ENCODE measurements at places on chromosomes 12 and 14. TPM values are rescaled to one million over a fixed set of nuclear protein-coding genes. Genes with fewer than 3 reads are reported as not detected.

DNA sequence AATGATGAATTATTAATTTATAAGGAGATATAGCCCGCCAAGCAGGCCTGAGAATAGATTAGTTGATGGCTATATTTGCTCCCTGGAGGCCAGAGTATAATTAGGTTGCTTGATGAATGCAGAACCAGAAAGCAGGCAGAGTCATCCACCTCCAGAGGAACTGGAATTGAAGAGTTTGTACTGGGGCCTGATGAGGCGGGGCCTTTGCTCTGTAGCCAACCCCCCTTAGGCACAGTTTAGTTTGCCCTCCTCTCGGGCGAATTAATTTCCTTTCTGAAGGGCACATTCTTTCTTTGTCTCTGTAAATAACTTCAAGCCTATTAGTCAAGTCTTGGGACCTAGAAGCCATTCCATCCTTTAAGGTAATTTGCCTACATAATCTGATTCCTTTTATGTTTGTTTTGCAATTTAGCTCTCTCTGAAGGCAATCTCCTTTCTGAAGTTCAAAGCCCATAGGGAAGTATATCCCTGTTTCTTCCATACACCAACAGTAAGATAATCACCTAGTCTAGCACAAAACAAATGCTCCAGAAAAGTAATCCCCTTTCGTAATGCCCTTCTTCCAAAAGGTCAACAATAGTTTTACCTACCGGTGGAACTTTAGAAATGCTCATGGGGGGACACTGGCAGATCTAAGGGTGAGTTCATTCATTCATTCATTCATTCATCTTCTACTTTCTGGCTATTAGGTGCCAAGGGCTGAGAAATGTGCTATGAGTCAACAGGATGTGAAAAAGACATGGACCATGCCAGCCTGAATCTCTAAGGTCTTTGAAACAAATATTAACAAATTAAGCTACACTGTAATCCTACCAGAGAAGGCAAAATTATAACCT, 84.8 kb upstream of the NUDT4 start:
- no peak overlapping the region for H3K4me3 ChIP-seq
- H3K4me1 ChIP-seq: no peaks in the 10 kb centered on the region
- H3K27ac ChIP-seq: no peak overlapping the region
- DNase-seq: no peak
- H3K36me3 ChIP-seq: no peaks in the 10 kb centered on the region

DNA sequence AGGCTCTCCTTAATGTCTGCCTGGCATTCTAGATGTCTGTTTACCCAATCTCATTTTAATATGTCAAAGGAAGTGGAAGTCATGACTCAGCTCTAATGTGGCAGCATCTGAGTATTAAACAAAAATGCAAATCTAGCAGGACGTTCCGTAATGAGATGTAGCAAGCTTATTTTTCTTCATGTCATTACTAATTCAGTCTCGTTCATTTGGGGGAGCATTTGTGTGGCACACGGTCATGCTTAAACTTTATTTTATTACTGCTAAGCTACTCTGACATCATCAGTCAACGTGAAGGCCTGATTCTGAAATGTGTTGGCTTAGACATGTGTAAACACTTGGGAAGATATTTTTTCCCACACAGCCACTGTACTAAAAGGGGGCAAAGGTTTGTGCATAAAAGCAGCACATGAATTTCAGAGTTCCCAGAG, 326.7 kb upstream of the TMPO start:
- H3K27ac ChIP-seq: no peak overlapping the region
- no peaks in the 10 kb centered on the region for H3K4me1 ChIP-seq
- no peaks in the 10 kb centered on the region for H3K36me3 ChIP-seq
- H3K4me3 ChIP-seq: no peak overlapping the region
- no peak for DNase-seq
- no peaks in the 10 kb centered on the region for H3K27me3 ChIP-seq

GRCh38 chr14:100591453-100592371, 4.5 kb upstream of the BEGAIN start:
- H3K27me3 ChIP-seq: no peaks in the 10 kb centered on the region
- DNase-seq: no peak
- no peak overlapping the region for H3K27ac ChIP-seq
- H3K4me3 ChIP-seq: no peak overlapping the region

- no peaks in the 10 kb centered on the region for H3K27me3 ChIP-seq
- H3K36me3 ChIP-seq: no peaks in the 10 kb centered on the region
- H3K4me3 ChIP-seq: no peak overlapping the region
- no peak for DNase-seq
- no peaks in the 10 kb centered on the region for H3K4me1 ChIP-seq
Observed at GRCh38 chr14:96564389-96564788, 62.2 kb downstream of the PAPOLA start.

GRCh38 chr12:104115587-104115975, 22.4 kb downstream of the NFYB start:
- H3K27ac ChIP-seq: no peak overlapping the region
- H3K27me3 ChIP-seq: no peaks in the 10 kb centered on the region
- no peak overlapping the region for H3K4me3 ChIP-seq
- H3K4me1 ChIP-seq: no peaks in the 10 kb centered on the region
- H3K36me3 ChIP-seq: no peaks in the 10 kb centered on the region
- DNase-seq: no peak

GRCh38 chr12:79563021-79563740, 127.6 kb downstream of the PAWR start:
- peaks cover 26% of the 10 kb centered on the region for H3K4me1 ChIP-seq
- H3K27me3 ChIP-seq: no peaks in the 10 kb centered on the region
- DNase-seq: no peak
- no peak overlapping the region for H3K4me3 ChIP-seq
- no peaks in the 10 kb centered on the region for H3K36me3 ChIP-seq
- H3K27ac ChIP-seq: no peak overlapping the region

DNA sequence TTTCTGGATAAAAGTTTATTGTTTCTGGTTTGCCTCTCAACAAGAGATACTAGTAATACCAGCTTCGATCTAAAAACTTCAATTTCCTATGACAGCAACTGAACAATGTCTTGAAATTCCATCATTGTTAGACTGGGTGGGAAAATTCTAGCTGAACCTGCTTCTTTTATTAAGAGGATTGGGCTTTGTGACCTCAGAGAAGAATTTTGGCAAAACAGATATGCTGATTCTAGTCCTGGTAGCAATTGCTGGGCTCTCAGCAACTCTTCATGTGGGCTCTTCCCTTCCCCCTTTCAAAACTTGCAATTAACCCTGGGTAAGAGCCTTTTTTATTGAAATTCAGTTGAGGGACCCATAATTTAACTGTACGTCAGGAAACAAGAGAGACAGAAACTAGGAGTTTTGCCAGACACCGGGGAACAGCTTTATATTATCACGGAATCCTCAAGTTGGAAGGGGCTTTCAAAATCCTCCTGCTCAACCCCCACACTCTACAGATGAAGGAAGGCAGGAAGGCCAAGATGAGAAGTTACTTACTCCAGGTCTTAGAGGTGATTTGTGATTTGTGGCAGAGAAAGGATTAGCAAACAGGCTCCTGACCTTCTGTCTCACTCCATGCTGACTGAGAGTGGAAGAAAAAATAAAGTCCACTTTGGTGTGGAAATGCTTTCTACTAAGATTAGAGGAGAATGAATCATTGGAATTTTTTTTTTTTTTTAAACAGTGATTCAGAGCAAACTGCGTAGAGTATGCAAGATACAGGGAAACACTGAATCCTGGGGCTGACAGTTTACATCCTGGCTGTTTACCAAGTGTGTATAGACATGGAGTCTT, 239.0 kb upstream of the ATP2B1 start:
- H3K4me1 ChIP-seq: peaks cover 40% of the 10 kb centered on the region
- peak overlapping the region; percentile 66 for H3K27ac ChIP-seq
- H3K27me3 ChIP-seq: no peaks in the 10 kb centered on the region
- H3K4me3 ChIP-seq: no peak overlapping the region
- no peaks in the 10 kb centered on the region for H3K36me3 ChIP-seq

DNA sequence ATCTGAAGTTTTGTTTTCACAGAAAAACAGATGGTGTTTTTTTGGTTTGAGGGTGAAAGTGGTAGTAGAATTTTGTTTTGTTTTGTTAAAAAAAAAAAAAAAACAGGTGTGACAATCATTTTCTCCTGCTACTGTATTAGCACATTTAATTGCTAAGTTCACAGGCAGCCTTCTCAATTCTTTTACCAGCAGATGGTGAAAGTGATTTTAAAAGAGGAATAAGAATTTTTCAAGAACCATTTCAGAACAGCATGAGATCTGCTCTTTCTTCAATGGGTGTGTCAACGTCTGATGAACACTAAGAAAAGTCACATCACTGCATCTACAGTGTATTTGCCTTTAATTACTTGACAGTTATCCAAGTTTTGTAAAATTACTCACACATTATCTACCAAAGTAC, 303.7 kb upstream of the USP15 start:
- no peaks in the 10 kb centered on the region for H3K27me3 ChIP-seq
- no peak for DNase-seq
- no peaks in the 10 kb centered on the region for H3K4me1 ChIP-seq
- no peaks in the 10 kb centered on the region for H3K36me3 ChIP-seq
- H3K4me3 ChIP-seq: no peak overlapping the region

DNA sequence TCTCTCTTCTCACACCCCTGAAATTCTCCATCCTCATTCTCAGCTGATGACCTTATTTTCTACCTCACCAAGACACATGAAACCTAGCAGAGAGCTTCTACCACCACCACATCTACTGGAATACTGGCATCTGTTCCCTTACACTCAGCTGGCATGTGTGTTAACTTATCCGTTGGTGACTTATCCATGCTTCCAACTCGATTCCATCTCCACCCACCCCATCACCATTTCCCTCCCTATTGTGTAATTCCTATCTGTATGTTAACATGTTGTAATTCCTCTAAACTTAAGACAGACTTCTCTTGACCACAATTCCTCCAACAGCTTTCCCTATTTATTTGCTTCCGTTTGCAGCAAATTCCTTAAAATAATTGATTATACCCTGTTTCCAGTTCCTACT, 15.4 kb downstream of the C1S start:
- H3K4me3 ChIP-seq: no peak overlapping the region
- H3K27me3 ChIP-seq: no peaks in the 10 kb centered on the region
- peaks cover 11% of the 10 kb centered on the region for H3K36me3 ChIP-seq
- peaks cover 34% of the 10 kb centered on the region for H3K4me1 ChIP-seq
- peak overlapping the region; percentile 54 for H3K27ac ChIP-seq

DNA sequence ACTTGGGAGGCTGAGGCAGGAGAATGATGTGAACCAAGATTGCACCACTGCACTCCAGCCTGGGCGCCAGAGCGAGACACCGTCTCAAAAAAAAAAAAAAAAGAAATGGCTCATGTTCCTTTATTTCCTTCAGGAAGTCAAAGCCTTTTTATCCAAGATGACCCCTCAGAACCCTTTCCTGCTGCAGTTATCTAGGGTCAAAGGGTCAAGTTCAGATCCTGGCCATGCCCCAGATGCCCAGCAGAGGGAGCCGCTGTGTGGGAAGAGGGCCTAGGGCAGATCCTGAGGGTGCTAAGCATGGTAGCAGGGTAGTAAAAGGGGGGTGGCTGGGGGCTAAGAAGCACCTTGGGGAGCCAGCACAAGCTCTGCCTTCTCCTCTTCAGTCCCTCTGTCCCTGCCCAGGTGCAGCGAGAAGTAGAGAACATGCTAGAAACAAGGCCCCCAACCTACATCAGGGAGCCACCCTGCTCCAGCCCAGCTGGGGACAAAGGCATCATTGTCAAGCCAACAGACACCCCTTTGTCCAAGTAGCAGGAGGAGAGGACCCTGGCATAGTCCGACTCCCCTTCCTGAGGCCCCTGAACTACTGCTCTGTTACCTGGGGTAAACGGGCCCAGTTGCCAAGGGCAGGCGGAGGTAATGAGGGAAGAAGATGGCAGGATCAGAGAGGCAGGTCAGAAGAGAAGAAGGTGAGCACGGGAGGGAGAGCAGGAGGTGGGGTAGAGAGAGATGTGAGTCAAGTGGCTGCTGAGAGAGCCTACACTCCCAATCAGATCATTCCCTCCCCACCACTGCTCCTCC, 6.5 kb downstream of the NFE2 start:
- H3K4me3 ChIP-seq: no peak overlapping the region
- no peak for DNase-seq
- H3K36me3 ChIP-seq: no peaks in the 10 kb centered on the region
- H3K27ac ChIP-seq: no peak overlapping the region
- no peaks in the 10 kb centered on the region for H3K4me1 ChIP-seq

Gene RAD51AP1
- 4.2 TPM for total RNA-seq

DNA sequence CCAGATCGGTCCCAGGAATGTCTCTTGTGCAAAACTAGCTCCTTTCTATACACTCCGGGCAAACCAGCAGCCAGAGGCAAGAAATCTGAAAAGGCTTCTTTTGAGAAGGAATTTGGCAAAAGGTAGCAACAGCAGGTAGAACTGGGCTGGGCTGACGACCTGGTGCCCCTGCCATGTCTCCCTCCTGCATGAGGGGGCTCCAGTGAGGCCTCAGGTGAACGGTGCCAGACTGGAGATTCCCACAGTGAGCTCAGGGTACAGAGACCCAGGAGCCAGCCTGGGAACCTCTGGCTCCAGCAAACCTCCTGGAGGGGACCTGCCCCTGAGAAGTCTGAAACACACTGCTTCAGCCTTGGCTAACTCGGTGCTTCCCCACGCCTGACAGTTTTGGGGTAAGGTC, 10.8 kb downstream of the ITPK1 start:
- H3K27me3 ChIP-seq: no peaks in the 10 kb centered on the region
- no peak overlapping the region for H3K27ac ChIP-seq
- H3K4me3 ChIP-seq: no peak overlapping the region
- H3K36me3 ChIP-seq: no peaks in the 10 kb centered on the region
- no peak for DNase-seq

GRCh38 chr14:32986791-32987540, 48.3 kb downstream of the NPAS3 start:
- DNase-seq: no peak
- no peaks in the 10 kb centered on the region for H3K27me3 ChIP-seq
- H3K4me3 ChIP-seq: no peak overlapping the region

DNA sequence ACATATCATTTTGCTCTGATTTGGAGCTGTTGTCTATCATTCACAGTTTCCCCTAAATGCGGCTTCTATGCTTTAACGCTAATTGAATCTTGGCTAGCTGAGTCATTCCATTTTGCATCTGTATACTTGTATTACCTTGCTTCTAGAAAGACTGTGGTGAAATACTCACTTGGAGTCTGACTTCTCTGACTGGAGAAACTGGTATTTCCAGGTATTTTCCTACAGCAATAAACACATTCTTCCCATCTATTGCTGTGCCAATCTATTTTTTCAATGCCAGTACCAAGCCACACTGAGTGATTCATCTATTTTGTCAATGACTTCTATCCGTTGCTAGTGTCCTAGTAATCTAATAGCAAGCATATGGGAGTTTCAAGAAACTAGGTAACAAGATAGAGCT, 76.0 kb upstream of the ST8SIA1 start:
- no peak overlapping the region for H3K27ac ChIP-seq
- DNase-seq: no peak
- H3K4me3 ChIP-seq: no peak overlapping the region
- H3K4me1 ChIP-seq: peaks cover 20% of the 10 kb centered on the region
- no peaks in the 10 kb centered on the region for H3K36me3 ChIP-seq

Gene AHSA1
- 85.9 TPM for total RNA-seq

Gene SIX1
- total RNA-seq: 3.7 TPM

Measured in vagina (tissue), 2 donors.